ENCODE measurements at places on chromosomes 5 and 9. TPM values are rescaled to one million over a fixed set of nuclear protein-coding genes. Genes with fewer than 3 reads are reported as not detected.

DNA sequence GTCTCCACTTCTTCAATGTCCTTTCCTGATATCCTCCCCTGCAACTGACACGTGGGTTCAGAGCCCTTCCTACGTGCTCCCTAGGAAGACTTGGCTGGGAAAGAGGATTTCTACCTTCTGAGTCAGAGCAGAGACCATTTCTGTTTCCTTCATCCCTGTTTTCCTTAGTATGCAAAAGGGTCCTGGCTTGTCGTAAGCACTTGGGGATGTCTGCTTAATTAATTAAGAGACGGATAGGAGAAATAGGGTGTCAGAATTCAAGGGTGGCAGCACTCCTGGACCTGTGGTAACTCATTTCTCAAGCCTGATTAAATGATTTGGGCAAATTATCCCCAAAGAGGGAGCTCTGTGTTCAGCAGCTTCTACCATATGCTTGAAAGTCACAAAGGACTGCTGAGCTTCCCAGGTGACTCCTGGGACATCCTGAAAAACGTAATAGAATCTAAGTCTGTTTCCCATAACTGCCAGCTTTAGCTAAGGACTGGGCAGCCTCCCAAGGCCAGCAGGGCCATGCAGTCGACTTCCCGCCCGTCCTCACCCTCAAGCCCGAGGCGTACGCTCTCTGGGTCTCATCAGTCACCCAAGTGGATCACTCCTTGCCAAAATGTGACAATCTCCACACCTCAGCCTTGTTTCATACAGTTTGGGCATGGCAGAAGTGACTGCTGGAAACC lies 20.5 kb downstream of the ABCA1 start:
- no peak for DNase-seq

GRCh38 chr5:100647461-100648230 lies 112.5 kb downstream of the FAM174A start:
- DNase-seq: peak; percentile 20

TEK gene
- not detected for total RNA-seq

GRCh38 chr5:64835266-64835665 lies 66.5 kb downstream of the CWC27 start:
- DNase-seq: no peak

DNA sequence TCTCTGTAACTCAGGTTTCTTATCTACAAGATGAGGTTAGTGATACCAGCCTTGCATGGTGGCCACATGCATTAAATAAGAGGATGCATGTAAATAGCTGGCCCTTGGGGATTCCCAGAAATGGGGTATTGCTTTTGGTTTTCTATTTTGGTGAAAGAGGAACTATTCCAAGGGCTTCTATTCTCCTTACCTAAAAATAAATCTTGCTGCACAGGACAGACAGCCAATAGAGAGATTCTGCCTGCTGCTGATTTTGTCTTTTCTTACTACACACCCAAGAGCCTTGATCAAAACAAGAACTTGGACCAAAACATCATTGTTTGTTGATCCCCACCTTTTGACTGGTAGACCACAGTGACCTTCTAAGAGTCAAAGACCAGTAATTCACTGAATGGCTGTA lies 161.8 kb downstream of the PJA2 start:
- DNase-seq: no peak
